T-helper 22 cell (primary cell): ENCODE measurements at places on chromosomes 3 and 15.

DNA sequence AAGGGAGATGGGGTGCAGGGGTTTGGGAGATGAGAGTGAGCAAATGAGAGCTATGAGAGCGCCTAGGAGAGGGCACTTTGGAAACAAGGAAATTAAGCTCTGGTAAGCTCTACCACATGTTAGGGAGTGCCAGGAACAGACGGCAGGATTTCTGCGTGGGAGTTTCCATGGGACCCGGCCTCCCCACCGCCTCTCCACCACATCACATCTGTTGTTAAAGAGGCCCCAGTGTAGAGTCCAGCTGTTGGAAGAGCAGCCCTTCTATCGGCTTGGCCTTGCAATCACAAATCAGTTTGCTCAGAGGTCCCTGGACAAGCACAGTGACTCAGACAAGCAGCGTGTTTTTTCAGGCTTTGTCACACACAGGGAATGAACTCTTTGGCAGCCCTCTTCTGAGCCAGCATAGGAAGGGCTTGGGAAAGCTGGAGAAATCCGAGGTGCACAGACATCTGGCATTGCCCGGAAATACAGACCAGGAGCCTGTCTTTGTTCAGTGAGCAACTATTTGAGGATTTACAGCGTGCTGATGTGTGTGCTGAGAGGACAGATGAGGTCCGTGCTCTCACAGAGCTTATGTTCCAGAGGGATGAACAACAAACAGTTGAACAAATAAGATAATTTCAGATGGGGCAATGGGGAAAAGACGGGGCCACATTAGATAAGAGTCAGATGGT is 370.6 kb upstream of the PROK2 start:
- DNase-seq: no peak

DNA sequence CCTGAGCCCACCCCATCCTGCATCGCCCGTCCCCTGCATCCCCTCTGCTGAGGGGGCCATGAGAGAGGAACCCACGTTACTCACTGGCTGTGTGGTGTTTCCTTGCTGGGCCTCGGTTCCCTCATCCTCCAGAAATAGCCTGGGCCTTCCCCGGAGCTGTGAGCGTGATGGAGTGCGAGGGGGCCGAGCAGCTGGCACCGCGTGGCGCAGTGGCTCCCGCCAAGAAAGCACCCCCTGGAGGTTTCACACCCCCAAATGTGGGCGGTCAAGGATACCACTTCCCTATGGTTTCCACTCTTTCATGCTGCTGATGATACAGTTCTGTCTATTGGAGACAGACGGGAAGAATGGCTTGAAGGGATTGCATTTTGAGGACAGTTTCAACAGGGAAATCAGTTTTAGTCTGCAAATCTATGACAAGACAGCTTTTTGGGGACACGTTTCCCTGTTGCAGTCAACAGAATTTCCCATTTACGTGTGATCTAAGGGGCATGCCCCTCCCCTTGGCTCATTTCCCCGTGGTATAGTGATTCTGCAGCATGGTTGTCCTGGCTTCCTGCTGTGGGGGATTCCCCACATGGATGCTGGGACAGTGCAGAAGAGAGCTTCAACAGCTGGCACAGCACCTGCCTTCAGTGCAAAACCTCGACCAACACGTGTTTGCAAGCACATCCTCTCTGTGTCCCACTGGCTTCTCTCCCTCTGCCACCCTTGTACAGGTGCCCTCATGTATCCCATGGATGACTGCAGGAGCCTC is 377.5 kb downstream of the LRTM1 start:
- DNase-seq: no peak

GRCh38 chr15:89760303-89761008 is 9.4 kb upstream of the MESP1 start:
- DNase-seq: no peak

DNA sequence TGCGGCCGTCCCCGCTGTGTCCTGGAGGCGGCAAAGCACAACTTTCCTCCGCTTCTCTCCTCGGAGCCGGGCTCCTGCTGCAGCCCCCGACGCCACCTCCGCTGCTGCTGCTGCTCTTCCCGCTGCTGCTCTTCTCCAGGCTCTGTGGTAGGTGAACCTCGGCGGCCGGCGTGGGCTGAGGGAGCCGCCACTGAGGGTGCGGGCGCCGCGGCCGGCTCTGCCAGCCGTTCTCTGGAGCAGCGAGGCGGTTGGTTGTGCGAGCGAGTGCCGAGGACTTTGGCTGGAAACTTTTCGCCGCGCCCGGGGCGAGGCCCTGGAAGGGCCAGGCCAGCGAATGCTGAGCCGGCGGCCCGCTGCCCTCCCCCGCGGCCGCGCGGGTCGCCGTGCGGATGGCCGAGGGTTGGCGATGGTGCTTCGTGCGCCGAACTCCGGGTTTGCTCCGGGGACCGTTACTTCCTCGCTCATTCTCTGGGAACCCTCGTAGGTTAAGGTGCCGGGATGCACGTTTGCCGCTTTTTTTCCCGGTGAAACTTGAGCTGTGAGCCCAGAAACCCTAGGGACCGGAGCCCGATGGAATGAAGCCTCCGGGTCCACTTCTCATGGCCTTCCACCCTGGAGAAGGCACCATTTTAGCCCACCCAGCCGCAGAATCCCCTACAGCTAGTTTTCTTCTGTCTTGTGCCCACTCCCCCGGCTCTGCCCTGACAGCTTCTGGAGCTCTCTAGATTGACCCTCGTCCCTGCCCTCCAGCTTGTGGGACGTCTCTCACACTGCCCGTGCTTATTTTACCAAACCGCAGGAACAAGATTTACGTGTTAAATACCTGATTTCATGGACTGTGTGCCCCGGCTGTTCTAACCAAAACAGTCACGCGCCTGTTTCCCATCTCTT is 660 bp downstream of the NECTIN3 start:
- DNase-seq: no peak

DNA sequence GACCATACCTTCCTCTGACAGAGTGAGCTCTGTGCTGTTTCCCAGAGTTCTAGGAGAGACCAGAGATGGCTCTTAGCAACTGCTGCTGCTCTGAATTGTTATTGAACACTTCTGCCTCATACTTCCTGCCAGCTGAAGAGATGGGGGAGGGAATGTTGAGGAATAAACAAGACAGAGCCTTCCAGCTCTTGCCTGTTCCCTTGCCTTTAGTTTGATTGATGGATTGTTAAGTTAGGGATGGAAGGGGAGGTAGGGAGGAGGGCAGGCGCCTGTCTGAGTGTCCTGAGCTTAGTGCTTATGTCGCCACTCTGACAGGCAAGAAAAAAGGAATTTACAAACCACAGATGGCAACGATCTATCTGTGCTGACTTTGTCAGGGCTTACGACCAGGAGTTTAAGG is 42.8 kb downstream of the ZNF609 start:
- no peak for DNase-seq

- DNase-seq: no peak
Observed at GRCh38 chr3:17743658-17743995, 1.2 kb upstream of the TBC1D5 start.
